IPS-NIHi11 (cell line): ENCODE measurements at places on chromosomes 12 and 14.

DNA sequence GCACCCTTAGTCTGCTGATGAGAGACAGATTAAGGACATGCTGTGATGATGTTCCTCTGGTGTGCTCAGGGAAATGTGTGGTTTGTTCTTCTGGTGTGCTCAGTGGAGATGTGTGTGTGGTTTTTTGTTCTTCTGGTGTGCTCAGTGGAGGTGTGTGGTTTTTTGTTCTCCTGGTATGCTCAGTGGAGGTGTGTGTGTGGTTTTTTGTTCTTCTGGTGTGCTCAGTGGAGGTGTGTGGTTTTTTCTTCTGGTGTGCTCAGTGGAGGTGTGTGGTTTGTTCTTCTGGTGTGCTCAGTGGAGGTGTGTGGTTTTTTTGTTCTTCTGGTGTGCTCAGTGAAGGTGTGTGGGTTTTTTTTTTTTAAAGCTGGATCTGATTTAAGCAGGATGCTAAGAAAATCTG is 15.4 kb downstream of the PIWIL1 start:
- no peak for DNase-seq

- DNase-seq = no peak
These were observed 31.0 kb downstream of the PLCZ1 start for GRCh38 chr12:18706798-18707197.

DNA sequence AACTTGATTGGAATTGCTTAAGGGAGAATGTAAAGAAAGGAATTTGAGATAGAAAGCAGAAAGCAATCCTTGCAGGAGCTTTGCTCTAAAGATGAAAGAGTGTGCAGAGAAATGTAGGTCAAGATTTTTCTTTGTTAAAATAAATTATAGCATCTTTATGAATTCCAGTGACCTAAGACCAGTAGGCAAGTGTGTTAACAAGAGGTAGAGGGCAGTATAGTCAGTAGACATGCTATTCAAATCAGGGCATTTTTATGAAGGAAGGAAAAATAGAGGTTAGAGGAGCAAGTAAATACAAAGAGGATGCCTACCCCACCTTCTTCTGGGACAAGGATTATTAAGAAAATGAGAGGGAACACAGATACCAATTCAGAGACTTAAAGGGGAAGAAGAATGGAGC is 148.5 kb downstream of the PLCZ1 start:
- DNase-seq = peak; percentile 11

- no peak for DNase-seq
These were observed 191.3 kb downstream of the TMTC2 start for GRCh38 chr12:82877963-82878362.

- no peak for DNase-seq
These were observed 54.9 kb upstream of the NCOR2 start for GRCh38 chr12:124622331-124622730.

- DNase-seq = no peak
These were observed 1013.1 kb upstream of the TMEM132C start for GRCh38 chr12:127253797-127254327.

- no peak for DNase-seq
These were observed 11.3 kb downstream of the FOS start for GRCh38 chr14:75289840-75290388.

DNA sequence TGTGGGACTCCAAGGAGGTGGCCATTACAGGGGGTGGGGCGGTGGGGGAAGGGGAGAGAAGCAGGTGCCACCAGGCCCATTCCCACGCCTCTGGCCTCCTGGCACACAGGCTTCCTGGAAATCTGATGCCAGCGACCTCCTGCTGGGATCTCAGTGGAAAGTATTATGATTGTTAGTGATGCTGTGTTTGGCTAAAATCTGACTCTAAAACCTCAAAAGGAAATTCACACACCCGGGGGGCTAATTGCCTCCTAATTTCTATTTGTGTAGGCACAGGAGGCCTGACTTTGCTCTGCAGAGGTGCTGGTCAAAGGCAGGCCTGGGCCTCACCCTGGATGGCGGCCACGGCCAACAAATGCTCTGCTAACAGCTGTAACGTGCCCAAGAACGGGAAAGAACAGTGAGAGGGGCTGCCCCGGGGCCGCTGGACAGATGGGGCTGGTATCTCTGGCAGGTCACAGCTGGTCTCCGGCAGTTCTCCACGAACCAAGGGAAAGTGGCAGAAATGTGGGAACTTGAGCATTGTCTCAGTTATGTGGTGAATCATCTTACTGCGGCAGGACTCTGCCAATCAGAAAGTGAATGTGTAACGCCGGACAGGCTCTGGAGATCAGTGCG is 14.3 kb downstream of the FAM181A start:
- peak; percentile 53 for DNase-seq

GRCh38 chr14:79631276-79631675 is 580.0 kb downstream of the DIO2 start:
- peak; percentile 17 for DNase-seq

DNA sequence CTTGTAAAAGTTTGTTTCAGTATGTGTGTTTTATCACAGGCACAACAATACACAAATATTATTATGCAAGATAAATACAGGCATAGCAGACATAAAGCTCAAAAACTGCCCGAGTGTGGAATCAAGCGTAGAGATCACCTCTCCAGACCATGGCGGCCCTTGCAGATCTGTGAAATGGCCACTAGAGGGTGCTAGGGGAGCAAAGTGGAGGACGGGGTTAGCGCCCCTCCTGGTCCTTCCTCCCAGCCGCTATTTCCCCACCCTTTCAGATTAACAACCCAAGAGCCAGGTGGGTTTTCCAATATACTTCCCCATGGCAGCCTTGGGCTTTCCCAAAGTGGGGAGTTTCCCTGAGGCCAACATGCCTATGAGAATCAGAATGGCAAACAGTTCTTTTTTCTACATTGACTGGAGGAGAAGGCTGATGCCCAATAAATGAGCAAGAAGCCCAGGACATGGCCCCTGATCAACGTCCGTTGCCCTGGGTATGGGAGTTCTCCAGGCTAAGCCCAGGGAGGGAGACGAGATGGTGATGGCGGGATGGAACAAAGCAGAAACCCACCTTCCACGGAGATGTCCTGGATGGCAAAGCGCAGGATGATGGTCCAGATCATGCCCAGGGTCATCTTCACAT is 67.4 kb downstream of the ACTN1 start:
- peak; percentile 95 for DNase-seq

DNA sequence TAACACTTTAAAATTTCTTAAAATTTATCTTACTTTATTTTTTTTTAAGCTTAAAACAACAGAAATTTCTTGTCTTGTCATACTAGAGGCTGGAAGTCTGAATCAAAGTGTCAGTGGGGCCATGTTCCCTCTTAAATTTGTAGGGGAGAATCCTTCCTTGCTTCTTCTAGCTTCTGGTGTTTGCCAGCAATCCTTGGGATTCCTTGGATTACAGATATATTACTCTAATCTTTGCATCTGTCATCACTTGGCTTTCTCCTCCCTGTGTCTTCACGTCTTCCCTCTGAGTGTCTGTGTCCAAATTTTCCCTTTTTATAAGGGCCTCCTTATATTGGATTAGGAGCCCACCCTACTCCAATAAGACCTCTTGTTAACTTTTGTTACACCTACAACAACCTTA is 135.6 kb upstream of the PTPRB start:
- no peak for DNase-seq

DNA sequence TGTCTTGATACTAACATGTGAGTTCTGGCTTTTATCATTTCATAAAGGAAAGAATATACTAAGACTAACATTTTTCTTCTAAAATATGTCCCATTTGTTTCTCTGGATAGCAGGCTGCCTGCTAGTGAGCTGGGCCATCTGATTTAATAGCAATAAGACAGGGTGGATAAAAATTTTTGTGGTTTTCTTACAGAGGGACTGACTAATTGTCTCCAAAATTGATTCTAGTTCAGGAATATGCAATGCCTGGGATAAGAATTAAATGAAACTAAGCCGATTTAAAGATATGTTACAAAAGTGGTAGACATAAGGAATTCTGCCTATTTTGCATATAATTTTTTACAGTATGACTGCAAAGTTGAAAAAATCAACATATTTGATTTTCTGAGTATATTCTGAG is 252.9 kb upstream of the NAV3 start:
- DNase-seq = no peak

GRCh38 chr12:118649765-118650585 is 273.6 kb downstream of the SUDS3 start:
- DNase-seq = no peak

DNA sequence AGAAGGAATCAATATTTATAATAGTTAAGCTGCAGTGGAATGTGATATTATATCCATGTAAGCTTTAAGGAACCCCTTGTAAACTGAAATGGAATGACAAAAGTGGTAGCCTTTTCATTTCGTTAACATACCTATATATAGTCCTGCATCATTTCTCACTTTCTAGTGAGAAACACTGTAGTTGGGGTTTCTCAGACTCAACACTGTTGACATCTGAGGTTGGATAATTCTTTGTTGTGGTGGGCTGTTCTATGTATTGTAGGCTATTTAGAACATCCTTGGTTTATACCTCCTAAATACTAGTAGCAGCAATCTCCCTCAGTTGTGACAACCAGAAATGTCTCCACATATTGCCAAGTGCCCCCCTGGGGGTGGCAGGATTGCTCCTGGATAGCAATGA is 79.1 kb downstream of the RAD52 start:
- no peak for DNase-seq

DNA sequence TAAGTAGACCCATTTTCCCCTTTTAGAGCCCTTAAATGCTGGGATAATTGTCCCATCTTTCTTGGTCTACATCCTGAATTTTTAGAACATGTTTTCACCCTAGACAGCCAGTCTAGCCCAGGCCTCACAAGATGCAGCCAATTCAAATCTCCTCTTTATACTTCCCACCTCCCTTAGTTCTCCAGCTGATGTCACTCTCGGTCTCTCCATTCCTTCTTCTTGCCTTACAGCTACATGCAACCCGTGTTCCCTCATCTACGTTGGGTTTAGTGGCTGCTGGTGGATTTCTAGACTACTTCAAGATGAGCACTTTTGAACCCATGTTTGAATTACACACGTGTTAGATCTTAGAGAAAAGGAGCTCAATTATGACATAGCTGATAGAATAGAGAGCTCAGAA is 132.0 kb downstream of the PPM1H start:
- DNase-seq = no peak

DNA sequence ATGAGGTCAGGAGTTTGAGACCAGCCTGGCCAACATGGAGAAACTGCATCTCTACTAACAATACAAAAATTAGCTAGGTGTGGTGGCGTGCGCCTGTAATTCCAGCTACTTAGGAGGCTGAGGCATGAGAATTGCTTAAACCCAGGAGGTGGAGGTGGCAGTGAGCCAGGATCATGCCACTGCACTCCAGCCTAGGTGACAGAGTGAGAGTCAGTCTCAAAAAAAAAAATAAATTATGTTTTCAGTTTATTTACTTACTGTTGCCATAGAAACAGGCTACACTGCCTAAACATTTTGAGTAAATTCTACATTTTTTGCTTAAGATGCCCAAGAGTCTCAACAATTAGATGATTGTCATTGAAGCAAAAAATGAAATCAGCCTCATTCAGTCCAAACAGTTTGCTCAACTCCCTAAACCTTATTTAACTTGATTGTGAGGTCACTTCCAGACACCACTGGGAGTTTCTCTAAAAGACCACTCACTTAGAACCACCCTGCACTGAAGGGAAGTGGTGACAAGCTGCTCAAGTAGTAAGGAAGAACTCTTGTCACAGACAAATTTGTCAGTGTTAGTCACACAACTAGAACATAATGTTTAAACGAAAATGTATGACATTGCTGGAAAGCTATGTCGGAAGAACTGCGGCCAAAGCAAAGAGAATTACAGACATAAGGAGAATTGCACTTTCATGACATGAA is 9.8 kb upstream of the GNPNAT1 start:
- no peak for DNase-seq

- DNase-seq = peak; percentile 54
These were observed 808 bp downstream of the ITPR2 start for GRCh38 chr12:26831951-26832821.

GRCh38 chr12:57224973-57225679 is 4.4 kb upstream of the SHMT2 start:
- DNase-seq = peak; percentile 79

DNA sequence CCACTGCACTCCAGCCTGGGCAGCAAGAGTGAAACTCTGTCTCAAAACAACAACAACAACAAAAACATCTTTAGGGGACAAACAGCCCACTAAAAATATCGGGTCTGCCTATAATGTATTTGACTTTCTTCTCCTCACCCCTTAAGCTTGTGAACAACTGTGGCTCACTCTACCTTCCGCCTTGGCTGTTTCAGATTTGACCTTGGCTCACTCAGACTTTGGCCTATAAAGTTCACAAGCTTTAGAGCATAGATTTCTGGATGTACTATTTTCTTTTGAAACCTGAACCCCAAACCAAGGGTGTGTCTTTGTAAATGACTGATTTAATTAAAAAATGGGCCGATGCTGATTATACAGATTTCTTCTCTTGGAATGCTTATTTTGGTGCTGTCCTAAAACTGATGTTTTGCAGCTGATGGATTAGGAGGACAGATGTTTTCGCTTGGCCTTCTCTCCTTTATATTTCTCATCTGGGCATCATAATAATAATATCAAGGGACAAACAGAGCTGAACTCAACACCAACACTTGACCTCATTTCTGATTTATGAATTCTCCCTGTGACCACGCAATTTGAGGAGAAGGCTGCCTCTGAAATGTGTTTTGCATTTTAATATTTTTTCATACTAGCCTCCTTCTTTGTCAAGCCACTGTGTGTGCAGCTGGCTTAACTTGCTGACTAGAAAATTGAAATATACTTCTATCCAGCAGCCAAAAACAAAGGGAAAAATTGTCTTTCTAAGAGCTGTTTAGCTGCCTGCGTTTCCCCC is 40.2 kb upstream of the RASSF3 start:
- DNase-seq = no peak

DNA sequence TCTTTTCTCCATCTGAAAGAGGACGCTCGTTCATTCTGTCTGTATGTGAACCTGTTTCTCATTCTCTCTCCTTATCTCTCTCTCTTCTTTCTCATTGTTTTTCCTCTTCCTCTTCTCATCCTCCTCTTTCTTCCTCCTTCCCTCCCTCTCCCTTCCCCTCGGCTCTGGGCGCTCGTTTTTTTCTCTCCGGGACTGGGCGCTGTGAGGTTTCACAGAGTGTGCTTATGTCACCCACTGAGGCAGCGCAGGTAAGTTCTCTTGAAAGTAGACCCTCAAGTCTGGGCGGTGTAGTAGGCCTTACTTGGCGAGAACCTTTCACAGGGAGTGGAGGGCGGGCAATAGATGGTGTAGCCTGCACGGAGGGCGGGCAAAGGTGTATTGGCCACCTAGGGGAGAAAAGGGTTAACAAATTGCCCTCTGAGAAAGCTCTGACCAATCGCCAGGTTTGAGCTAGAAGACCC is 4.5 kb upstream of the SIX1 start:
- no peak for DNase-seq

GRCh38 chr14:103444837-103445524 is 59.8 kb downstream of the MARK3 start:
- no peak for DNase-seq

DNA sequence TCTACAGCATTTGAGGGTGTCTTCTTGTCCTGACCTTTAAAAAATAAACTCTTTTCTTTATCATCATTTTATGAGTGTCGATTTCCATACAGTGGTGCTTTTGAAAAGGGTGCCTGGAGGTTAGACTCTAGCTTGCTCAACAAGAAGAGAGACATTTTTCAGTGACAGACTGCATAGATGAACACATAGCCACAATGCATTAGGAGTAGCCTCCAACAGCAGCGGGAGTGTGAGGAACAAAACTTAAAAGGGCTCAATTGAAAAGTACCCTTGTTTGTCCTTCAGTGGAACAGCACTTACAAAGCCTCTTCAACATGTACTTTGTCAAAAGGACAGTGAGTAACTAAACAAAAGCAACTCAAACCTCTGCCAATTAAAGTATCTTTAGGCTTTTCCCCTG is 119.3 kb downstream of the SOX5 start:
- no peak for DNase-seq

- DNase-seq = no peak
These were observed 55.5 kb upstream of the BDKRB2 start for GRCh38 chr14:96149131-96149530.

GRCh38 chr12:80763874-80764273 is 47.2 kb downstream of the MYF5 start:
- no peak for DNase-seq
